Renal cortex interstitium (tissue), 15 donors: ENCODE measurements at places on chromosomes 4 and X. TPM values are rescaled to one million over a fixed set of nuclear protein-coding genes. Genes with fewer than 3 reads are reported as not detected.

- no peak for DNase-seq
Measured at GRCh38 chrX:37800717-37801116, 20.9 kb downstream of the CYBB start.

GRCh38 chr4:139028191-139028661, 12.6 kb downstream of the NOCT start:
- DNase-seq, result no peak

- DNase-seq, result no peak
Measured at GRCh38 chrX:30851449-30851848, 37.6 kb downstream of the TAB3 start.

GIMD1 gene
- polyA plus RNA-seq, result not detected

USP17L13 gene
- polyA plus RNA-seq, result not detected

GRCh38 chr4:25532591-25532990, 123.1 kb upstream of the SLC34A2 start:
- no peak for DNase-seq
